K562 (cell line): ENCODE measurements at places on chromosomes 11 and 22. TPM values are rescaled to one million over a fixed set of nuclear protein-coding genes. Genes with fewer than 3 reads are reported as not detected.

Gene PGA5
- not detected in 2 replicates for total RNA-seq

Gene XPNPEP3
- total RNA-seq, result 18.6 and 22.6 TPM in 2 replicates

Gene MOV10L1
- total RNA-seq, result 0.33 and 0.34 TPM in 2 replicates

Gene VSTM5
- total RNA-seq, result not detected in 2 replicates

Gene C11orf91
- not detected in 2 replicates for total RNA-seq

- no peak for DNase-seq
These were observed 9.9 kb downstream of the IL10RA start for GRCh38 chr11:117996058-117996457.

GRCh38 chr11:80241766-80242165 lies 800.9 kb upstream of the TENM4 start:
- DNase-seq, result no peak

DNA sequence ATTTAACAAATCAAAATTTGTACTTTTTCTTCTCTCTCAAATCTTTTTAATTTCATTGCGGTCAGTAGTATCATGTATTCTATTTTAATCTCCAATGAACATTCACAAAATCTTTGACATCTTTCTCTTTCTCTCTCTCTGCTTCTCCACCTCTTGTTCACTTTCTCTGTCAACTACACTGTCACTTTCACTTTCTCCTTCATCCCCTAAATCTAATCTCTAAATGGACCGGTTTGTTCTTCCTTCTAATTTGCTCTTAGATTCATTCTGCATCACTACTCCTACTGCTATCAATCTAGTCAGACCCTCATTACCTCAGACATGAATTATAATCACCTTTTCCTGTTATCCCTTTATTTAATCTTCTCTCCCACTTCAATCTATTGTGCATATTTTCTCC lies 18.6 kb downstream of the CCDC73 start:
- DNase-seq, result no peak

DNA sequence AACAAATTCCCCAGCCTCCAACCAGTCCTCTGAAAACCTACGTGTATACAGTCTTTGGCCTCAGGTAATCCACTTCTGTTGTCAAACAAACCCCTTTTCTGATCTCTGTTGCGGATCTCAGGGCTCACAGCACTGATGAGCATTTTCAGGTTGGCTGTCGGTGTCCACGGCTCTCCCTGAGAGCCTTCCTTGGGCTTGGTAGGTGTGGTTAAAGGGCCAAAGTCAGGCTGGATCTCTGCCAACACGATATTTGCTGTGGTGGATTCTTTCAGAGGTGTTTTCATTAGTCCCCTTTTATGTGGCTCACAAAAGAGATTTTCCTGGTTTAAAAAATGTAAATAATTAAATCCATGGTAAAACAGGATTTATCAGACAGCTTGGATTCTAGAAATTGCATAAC lies 2.9 kb downstream of the E2F8 start:
- no peak for DNase-seq

DNA sequence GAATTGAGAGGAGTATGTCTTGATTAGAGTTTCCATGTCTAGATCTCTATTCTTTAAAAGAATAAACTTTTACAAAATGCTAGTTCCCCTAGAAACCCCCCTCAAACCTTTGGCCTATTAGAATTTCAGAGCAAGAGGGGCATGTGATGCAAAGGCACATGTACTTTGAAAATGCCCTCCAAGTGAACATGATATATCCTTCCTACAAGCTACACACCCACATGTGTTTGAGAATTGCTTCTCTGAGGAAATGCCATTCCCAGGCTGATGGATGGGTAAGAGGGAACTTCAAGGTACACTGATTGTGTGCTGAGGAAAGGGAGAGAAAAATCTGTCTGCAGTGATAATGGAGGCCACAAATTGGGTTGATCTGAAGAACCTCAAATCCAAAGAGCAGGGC lies 59.5 kb upstream of the PSMA1 start:
- DNase-seq, result no peak

GRCh38 chr22:45738206-45738605 lies 66.6 kb downstream of the ATXN10 start:
- no peak for DNase-seq

DNA sequence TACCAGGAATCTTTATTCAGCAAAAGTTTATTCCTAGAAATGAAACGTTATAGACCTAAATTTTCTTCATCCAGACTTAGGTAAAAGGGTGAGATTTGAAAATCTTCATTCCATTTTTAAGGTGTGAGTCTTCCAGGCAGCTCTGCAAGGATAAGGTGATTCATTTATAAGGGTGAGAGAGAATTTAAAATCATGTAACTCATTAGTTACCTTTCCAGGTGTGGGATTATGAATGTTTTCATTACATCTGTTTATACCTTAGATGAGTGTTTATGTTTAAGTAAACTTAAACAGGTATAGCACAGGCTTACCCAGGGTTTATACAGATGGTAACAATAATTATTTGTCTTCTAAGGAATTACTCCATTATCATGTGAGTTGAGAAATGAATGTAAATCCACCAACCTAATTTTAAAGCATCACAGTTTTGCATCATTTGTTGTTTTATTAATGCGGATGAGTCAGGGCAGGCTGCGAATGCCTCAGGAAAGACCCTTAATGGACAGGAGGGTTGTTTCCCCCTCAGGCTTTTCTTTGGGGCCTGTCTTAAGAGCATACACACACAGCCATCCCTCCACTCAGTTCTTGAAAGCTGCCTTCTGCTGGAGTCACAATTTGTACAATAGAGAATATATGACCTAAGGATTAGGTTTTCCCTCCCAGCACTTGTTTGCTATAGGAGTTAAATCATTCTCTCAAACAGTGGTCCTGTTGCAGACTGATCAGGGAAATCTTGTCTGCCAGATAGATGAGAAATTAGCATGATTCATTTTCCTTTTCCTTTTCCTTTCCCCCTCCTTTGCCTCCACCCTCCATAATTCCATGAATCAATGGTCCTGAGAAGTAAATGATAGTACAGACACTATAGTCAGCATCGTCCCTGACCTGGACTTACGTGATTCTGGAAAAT lies 3.0 kb downstream of the PRSS23 start:
- no peak for DNase-seq
